ENCODE measurements at places on chromosomes 7 and 10. TPM values are rescaled to one million over a fixed set of nuclear protein-coding genes. Genes with fewer than 3 reads are reported as not detected.

CYP17A1 gene
- 0.30 TPM for polyA plus RNA-seq

- H3K36me3 ChIP-seq: no peaks in the 10 kb centered on the region
- DNase-seq: peak; percentile 62
- H3K27me3 ChIP-seq: no peaks in the 10 kb centered on the region
Measured at GRCh38 chr7:73901823-73902597, 41.1 kb downstream of the TMEM270 start.

DNA sequence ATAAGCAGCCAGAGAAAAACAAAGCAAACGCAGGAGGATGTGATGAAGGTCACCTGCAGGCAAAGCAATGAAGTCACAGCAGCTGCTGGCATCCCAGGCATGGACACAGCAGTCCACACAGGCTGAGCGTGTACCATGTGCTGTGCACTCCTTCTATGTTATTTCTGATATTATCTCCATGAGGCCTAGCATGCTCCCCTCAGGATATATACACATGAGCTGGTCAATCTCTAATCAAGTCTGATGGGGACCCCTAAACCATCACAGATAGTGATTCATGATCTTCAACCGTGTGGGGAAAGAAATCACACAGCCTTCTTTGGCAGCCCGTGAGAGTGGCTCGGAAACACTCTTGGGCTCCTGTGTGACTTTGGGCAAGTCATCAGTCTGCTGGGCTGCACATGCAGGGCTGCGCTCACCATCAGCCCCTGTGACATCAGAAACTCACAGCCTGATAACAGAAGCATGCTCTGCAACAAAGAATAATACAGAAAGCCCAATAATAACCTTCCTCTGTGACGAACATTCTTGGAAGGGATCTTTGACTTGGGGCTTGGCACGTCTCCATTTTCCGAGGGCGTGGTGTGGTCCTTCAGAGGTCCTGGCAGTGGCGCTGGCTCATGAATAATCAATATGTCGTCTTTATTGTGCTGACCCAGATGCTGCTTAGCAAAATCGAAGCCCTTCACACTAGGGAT is 83.0 kb upstream of the ATP6V0A4 start:
- H3K4me1 ChIP-seq: no peaks in the 10 kb centered on the region
- H3K4me3 ChIP-seq: no peak overlapping the region
- no peak overlapping the region for H3K27ac ChIP-seq
- H3K27me3 ChIP-seq: no peaks in the 10 kb centered on the region
- no peaks in the 10 kb centered on the region for H3K36me3 ChIP-seq

DNA sequence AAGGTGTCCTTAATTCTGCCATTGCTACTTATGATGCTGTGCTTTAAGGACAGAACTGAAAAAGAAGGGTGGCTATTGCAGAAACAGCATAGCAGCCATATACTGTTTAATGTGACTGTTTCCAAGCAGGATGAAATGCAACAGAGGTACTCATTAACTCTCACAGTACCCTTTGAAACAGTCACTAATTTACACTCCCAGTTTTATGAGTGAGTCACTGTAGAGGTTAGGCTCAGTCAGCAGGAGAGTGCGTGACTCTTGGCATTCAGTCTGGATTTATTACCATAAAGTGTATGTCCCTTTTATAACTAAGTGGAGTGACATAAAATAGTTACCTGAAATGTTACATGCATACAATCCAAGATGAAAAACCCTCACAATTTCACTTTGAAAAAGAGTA is 27.7 kb downstream of the ALDH18A1 start:
- H3K36me3 ChIP-seq: no peaks in the 10 kb centered on the region
- H3K27me3 ChIP-seq: no peaks in the 10 kb centered on the region
- no peak for DNase-seq
- no peaks in the 10 kb centered on the region for H3K4me1 ChIP-seq
- no peak overlapping the region for H3K4me3 ChIP-seq
- H3K27ac ChIP-seq: no peak overlapping the region

DNA sequence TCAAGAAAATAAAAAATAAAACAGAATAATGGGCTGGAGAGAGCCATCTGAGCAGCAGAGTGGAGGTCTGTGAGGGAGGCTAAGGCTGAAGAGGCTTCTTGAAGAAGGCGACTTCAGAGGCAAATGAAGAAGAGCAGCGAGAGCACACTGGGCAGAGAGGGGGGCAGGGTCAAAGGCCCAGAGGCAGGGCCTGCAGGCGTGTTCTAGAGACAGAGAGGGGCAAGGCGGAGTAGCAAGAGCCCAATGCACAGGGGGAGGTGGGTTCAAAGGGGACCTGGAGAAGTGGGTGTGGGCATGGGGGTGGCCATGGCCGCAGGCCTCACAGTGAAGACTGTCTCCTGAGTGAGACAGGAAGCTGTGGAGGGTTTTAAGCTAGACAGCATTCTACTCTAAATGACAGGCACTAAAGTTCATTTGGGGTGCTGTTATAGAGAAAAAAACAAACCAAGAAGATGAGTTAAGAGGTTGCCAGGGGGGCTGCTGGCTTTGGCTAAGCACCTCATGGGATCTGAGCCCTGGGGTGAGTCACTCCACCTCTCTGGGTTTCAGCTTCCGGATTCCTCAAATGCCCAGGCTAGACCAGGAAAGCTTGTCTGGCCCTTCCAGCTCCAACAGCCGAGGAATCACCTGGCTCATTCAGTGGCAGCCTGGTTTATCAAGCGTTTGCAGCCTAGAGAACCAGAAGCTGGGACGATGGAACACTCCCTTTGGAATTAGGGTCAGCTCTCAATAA is 81.7 kb downstream of the DLG5 start:
- no peaks in the 10 kb centered on the region for H3K27me3 ChIP-seq
- no peak overlapping the region for H3K27ac ChIP-seq
- H3K36me3 ChIP-seq: peaks cover 32% of the 10 kb centered on the region
- peaks cover 9% of the 10 kb centered on the region for H3K4me1 ChIP-seq

AOC1 gene
- 0.03 TPM for polyA plus RNA-seq

GRCh38 chr7:51020944-51021343 is 238.2 kb upstream of the GRB10 start:
- no peaks in the 10 kb centered on the region for H3K36me3 ChIP-seq
- H3K4me3 ChIP-seq: no peak overlapping the region
- H3K4me1 ChIP-seq: no peaks in the 10 kb centered on the region
- DNase-seq: no peak

- no peaks in the 10 kb centered on the region for H3K27me3 ChIP-seq
- H3K4me1 ChIP-seq: no peaks in the 10 kb centered on the region
- no peaks in the 10 kb centered on the region for H3K36me3 ChIP-seq
- DNase-seq: no peak
Measured at GRCh38 chr7:107494884-107495283, 25.0 kb downstream of the GPR22 start.

- H3K4me3 ChIP-seq: peak overlapping the region; percentile 89
- peak overlapping the region; percentile 86 for H3K27ac ChIP-seq
- no peaks in the 10 kb centered on the region for H3K27me3 ChIP-seq
- DNase-seq: peak; percentile 89
- peaks cover 74% of the 10 kb centered on the region for H3K4me1 ChIP-seq
Measured at GRCh38 chr10:12349629-12350166, 351 bp downstream of the CAMK1D start.

GRCh38 chr10:79274279-79275104 is 72.8 kb upstream of the PPIF start:
- no peak overlapping the region for H3K4me3 ChIP-seq
- peaks cover 18% of the 10 kb centered on the region for H3K36me3 ChIP-seq
- H3K27ac ChIP-seq: peak overlapping the region; percentile 72
- no peaks in the 10 kb centered on the region for H3K27me3 ChIP-seq
- peaks cover 60% of the 10 kb centered on the region for H3K4me1 ChIP-seq

DNA sequence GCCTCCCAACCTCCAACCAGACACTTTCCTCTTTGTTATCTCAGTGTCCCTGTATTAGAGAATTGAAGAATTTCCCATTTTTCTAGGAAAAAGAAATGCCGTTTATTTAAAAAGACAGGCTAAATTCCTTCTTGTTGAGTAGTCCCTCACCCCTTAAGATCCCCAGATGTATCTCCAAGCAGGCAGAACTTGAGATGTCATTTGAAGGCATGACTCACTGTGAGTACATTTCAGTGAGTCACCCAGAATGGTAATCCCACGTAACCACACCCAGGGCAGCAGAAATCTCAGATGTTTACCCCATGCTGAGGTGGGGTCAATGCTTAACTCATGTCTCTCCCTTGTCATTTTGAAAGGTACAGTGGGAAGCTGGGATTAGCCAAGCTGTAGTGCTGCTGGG is 4.4 kb downstream of the ZNF655 start:
- H3K27ac ChIP-seq: no peak overlapping the region
- no peaks in the 10 kb centered on the region for H3K27me3 ChIP-seq
- H3K4me3 ChIP-seq: no peak overlapping the region
- peaks cover 30% of the 10 kb centered on the region for H3K4me1 ChIP-seq

UTF1 gene
- 0.10 TPM for polyA plus RNA-seq

GRCh38 chr10:128812000-128812399 is 655.0 kb upstream of the MGMT start:
- no peaks in the 10 kb centered on the region for H3K27me3 ChIP-seq
- H3K27ac ChIP-seq: no peak overlapping the region
- H3K36me3 ChIP-seq: no peaks in the 10 kb centered on the region

- no peaks in the 10 kb centered on the region for H3K27me3 ChIP-seq
- no peak overlapping the region for H3K4me3 ChIP-seq
- H3K36me3 ChIP-seq: no peaks in the 10 kb centered on the region
- peaks cover 71% of the 10 kb centered on the region for H3K4me1 ChIP-seq
- peak overlapping the region; percentile 22 for H3K27ac ChIP-seq
Measured at GRCh38 chr7:158814637-158815036, 14.7 kb downstream of the ESYT2 start.

- no peak for DNase-seq
- H3K27ac ChIP-seq: no peak overlapping the region
- H3K36me3 ChIP-seq: peaks cover 19% of the 10 kb centered on the region
- no peaks in the 10 kb centered on the region for H3K27me3 ChIP-seq
- peaks cover 75% of the 10 kb centered on the region for H3K4me1 ChIP-seq
Measured at GRCh38 chr10:119896937-119897770, 4.6 kb downstream of the SEC23IP start.

GRCh38 chr7:29622335-29623265 is 59.0 kb downstream of the PRR15 start:
- H3K27ac ChIP-seq: no peak overlapping the region
- H3K4me3 ChIP-seq: no peak overlapping the region
- no peaks in the 10 kb centered on the region for H3K27me3 ChIP-seq
- no peaks in the 10 kb centered on the region for H3K36me3 ChIP-seq

GPR141 gene
- polyA plus RNA-seq: 1.5 TPM

GRCh38 chr10:128466831-128467371 is 340.7 kb upstream of the MKI67 start:
- peaks cover 30% of the 10 kb centered on the region for H3K27me3 ChIP-seq
- no peak overlapping the region for H3K27ac ChIP-seq

DNA sequence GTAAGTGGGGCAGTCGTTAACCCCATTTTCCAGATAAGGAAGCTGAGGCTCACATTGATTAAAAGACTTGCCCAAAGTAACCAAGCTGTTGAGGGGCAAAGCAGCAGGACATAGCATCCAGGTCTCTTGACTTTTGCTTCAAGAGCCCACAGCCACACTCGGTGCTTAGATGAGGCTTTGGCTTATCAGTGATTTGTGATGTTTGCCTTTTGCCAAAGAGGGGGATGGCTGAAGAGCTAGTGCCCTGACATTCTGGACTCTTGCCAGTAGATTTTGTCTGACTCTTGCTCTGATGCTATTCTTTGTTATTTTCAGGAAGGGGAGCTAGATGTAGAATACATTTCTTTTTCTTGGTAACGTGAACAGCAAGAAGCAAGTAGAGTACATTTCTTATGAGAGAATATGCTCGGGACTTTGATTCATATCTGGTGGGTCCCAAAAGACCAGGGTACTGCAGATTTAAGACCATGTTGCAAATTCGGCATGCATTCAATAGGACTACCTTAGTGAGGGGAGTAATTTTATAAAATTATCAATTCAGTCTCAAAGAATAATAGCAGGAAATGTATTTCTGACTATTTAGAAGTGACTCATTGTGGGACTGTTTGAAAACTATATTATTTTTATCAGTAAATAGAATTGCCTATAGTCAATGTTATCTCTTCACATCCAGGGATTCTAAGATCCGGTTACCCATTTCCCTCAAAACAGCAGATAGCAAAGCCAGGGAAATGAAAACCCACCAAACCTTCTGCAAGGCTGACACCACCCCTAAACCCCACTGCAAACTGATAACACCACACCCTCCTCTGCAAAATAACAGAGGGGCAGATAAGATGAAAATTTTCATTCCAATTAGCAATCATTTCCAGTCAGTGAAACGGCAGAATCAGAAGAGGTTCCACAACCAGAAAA is 180.0 kb upstream of the BMPER start:
- no peaks in the 10 kb centered on the region for H3K36me3 ChIP-seq
- H3K4me3 ChIP-seq: no peak overlapping the region
- no peak for DNase-seq
- no peaks in the 10 kb centered on the region for H3K27me3 ChIP-seq
- H3K4me1 ChIP-seq: peaks cover 6% of the 10 kb centered on the region

DNA sequence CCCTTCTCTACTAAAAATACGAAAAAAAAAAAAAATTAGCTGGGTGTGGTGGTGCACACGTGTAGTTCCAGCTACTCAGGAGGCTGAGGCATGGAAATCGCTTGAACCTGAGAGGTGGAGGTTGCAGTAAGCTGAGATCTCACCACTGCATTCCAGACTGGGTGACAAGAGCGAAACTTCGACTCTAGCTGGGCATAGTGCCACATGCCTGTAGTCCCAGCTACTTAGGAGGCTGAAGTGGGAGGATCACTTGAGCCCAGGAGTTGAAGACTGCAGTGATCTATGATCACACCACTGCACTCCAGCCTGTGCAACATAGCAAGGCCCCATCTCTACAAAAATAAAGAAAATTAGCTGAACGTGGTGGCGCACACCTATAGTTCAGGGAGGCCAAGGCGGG is 1.2 kb upstream of the SPACDR start:
- H3K4me1 ChIP-seq: peaks cover 48% of the 10 kb centered on the region
- no peak for DNase-seq
- no peaks in the 10 kb centered on the region for H3K27me3 ChIP-seq
- H3K36me3 ChIP-seq: no peaks in the 10 kb centered on the region
- H3K4me3 ChIP-seq: no peak overlapping the region

UCN3 gene
- not detected for polyA plus RNA-seq

RASSF4 gene
- polyA plus RNA-seq: 61.0 TPM

GRCh38 chr10:131860806-131861440 is 39.9 kb upstream of the PPP2R2D start:
- H3K27me3 ChIP-seq: peaks cover 9% of the 10 kb centered on the region
- no peak overlapping the region for H3K27ac ChIP-seq
- DNase-seq: peak; percentile 37
- no peak overlapping the region for H3K4me3 ChIP-seq

DNA sequence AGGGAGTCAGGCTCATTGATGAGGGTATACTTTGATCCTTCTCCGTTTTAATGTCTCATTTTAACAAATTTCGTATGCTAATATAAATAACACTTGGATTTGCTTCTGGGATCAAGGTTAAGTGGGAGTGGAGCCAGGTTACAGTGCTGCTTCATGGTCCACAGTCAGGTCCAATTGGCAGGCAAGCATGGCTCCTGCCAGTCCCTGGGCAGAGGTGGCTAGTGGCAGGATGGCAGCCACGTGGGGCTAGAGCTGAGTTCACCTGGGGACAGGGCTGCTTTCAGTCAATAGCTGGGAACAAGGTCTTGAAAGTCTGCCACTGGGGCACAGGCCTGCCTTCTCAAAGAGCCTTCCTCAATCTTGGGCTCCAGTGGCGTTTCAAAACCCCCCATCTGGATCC is 16.0 kb upstream of the VWA2 start:
- H3K27me3 ChIP-seq: no peaks in the 10 kb centered on the region
- no peak overlapping the region for H3K27ac ChIP-seq
- no peak overlapping the region for H3K4me3 ChIP-seq
- no peaks in the 10 kb centered on the region for H3K4me1 ChIP-seq
